ENCODE measurements at places on chromosomes 1 and 21.

- DNase-seq, result no peak
These were observed 187.5 kb downstream of the HHAT start for GRCh38 chr1:210516092-210516656.

DNA sequence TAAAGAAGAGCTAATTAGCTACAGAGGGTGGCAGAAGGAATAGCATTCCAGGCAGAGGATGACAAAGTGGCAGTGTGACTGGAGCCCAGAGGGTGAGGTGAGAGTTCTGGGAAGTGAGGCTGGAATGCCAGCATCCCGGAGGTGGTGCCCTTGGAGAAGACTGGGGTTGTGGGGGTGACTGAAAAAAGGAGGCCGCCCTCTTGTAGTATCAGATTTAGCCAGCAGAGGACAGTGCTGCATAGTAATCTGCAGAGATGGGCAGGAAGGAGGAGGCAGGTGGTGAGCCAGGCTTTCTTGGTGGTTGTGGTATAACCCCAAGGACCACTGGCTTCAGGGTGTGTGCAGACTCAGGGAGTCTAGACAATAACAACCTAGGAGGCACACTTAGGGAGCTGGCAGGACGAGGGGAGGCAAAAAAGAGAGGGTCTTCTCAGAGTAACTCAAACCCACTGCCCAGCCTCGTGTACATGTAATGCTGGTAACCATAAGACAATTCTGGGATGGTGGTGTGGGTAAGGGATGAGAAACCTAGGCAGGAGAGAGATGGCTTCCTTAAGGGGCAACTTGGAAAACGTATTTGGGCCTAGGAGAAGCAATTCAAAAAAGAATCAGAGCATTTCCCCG, 30.5 kb downstream of the MROH7 start:
- peak; percentile 85 for DNase-seq

- DNase-seq, result peak; percentile 51
These were observed 21.4 kb downstream of the SLC2A1 start for GRCh38 chr1:42937141-42937696.

GRCh38 chr1:22889213-22889827, 83.3 kb downstream of the LACTBL1 start:
- peak; percentile 22 for DNase-seq

DNA sequence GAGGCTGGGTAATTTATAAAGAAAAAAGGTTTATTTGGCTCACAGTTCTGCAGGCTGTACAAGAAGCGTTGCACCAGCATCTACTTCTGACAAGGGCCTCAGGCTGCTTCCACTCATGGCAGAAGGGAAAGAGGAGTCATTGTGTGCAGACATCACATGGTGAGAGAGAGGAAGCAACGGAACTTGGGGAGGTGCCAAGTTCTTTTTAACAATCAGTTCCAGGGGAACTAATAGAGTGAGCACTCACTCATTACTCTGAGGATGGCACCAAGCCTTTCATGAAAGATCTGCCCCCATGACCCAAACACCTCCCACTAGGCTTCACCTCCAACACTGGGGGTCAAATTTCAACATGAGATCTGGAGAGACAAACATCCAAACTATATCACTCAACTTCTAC, 77.2 kb downstream of the DDAH1 start:
- DNase-seq, result no peak

DNA sequence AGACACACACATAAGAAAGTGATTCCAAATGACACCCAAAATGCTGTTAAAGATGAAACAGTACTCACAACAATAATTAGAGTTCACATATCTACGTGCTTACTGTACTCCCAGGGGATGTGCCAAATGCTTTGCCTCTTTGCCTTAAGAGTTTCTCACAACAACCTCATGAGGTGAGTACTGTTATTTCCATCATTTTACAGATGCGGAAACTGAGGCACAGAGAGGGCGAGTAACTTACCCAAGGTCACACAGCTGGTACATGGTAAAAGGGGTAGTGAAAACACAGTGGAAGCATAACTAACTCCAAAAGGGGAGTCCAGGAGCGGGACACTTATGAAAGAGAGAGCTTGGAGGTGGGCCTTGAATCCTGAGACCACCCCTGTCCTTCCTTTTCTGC, 171.8 kb downstream of the ACTL8 start:
- no peak for DNase-seq

- DNase-seq, result no peak
These were observed 21.2 kb downstream of the PRRX1 start for GRCh38 chr1:170685166-170685565.

- DNase-seq, result no peak
These were observed 51.9 kb downstream of the PDE9A start for GRCh38 chr21:42705346-42705745.

GRCh38 chr1:55597910-55598309, 382.7 kb upstream of the USP24 start:
- no peak for DNase-seq

- no peak for DNase-seq
These were observed 29.0 kb downstream of the WNT3A start for GRCh38 chr1:228035844-228036243.

DNA sequence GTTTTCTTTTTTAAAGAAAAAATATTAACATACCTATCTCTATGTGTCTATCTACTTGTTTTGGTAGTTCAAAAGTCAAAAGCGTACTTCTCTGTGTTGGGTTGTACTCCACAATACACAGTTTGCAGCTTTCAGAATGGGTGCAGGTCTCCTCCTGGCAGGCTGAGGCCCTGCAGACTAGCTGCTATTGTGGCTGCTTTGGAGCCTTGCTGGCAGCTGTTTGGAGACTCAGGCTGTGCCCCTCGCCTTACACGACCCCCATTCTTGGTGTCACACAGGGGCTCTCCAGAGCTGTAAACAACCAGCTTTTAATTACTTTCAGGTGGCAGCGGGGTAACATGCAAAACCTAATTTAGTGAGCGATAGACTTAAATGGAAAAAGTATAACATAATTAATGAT, 160.4 kb downstream of the DSCAM start:
- DNase-seq, result no peak

GRCh38 chr1:113303267-113303666, 87.0 kb upstream of the MAGI3 start:
- DNase-seq, result no peak

GRCh38 chr1:2314803-2315673, 76.3 kb downstream of the MORN1 start:
- peak; percentile 69 for DNase-seq

- peak; percentile 84 for DNase-seq
These were observed 45.4 kb downstream of the S100B start for GRCh38 chr21:46559291-46559983.

GRCh38 chr1:22600071-22600816, 36.2 kb upstream of the C1QA start:
- DNase-seq, result no peak

DNA sequence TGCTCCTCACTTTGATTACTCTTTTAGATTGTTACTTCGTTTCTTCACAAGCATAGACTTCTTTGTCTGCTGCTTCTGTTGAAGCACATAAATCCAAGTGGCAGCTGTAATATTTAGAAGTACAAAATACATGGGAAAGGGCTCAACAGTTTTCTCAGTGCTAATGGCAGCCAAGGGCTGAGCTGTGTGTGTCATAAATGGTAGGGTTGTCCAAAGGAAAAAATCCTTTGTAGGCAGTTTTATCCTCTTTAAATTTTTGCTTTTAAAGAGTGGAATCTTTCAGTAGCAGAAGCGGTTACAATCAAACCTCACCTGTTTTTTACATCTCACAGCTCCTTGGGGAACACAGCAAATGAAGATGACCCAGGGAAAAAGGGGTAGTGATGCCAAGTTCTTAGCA, 650.8 kb downstream of the PLPP3 start:
- DNase-seq, result no peak

DNA sequence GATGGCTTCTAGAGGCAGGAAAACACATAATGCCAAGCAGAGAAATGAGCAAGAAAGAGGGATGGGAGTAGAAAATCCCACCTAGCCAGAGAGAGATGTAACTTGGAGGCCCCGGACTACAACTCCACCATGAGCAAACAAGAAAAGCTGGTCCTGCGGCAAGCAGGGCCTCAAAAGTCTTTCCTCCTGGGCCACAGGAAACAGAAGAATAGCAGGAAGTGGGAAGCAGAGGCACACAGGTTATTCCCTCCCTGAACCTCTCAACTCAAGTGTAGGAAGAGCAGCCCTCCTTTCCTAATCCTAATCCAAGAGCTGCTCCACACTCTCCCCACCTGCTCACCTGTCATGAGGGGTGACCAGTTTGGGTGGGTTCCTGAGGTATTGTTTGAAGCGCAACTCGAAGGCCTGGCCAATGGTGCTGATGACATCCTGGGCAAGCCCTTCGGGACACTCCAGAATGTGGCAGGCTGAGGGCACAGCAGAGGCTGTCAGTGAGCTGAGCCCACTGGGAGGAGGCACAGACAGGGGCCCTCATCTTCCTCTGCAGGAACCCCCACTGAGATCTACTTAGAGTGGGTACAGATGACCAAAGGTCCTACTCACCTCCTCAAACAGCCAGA, 3.1 kb downstream of the SHC1 start:
- DNase-seq, result no peak
